ENCODE measurements at places on chromosomes 7 and 10. TPM values are rescaled to one million over a fixed set of nuclear protein-coding genes. Genes with fewer than 3 reads are reported as not detected.
A peak's percentile ranks its signal among the peaks of the same experiment; 100 is the strongest.

DNA sequence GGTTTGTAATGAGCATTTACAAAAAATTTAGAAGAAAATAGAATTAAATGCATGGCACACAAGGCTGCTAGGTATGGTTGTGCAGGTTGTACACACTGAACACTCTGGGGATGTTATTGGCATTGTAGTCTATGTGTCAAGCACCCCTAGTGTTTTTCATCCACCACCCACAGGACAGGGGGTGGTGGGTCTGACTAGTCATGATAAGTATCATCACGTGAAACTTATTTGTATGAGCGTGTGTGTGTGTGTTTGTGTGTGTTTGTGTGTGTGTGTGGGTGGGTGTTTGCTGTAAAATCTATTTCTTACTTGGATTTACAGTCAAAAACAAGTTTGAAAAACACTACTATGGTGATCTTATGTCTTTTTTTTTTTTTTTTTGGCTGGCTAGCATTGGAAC lies 66.5 kb downstream of the MAP3K8 start:
- H3K4me3 ChIP-seq: peak overlapping the region; percentile 9
- peaks cover 97% of the 10 kb centered on the region for H3K4me1 ChIP-seq
- H3K27me3 ChIP-seq: no peaks in the 10 kb centered on the region
- H3K27ac ChIP-seq: peak overlapping the region; percentile 94
- H3K36me3 ChIP-seq: peaks cover 14% of the 10 kb centered on the region

- H3K4me3 ChIP-seq: no peak overlapping the region
- H3K27me3 ChIP-seq: peaks cover 28% of the 10 kb centered on the region
- no peak overlapping the region for H3K27ac ChIP-seq
- H3K36me3 ChIP-seq: no peaks in the 10 kb centered on the region
- H3K4me1 ChIP-seq: peaks cover 11% of the 10 kb centered on the region
Measured at GRCh38 chr10:90930971-90931871, 10.3 kb upstream of the ANKRD1 start.

GRCh38 chr10:61108915-61109314 lies 164.9 kb upstream of the RHOBTB1 start:
- no peaks in the 10 kb centered on the region for H3K36me3 ChIP-seq
- no peak overlapping the region for H3K27ac ChIP-seq
- no peaks in the 10 kb centered on the region for H3K4me1 ChIP-seq
- no peak overlapping the region for H3K4me3 ChIP-seq

GRCh38 chr7:48962821-48963505 lies 38.6 kb downstream of the CDC14C start:
- no peak overlapping the region for H3K27ac ChIP-seq
- DNase-seq: no peak
- H3K4me1 ChIP-seq: no peaks in the 10 kb centered on the region
- no peaks in the 10 kb centered on the region for H3K36me3 ChIP-seq
- no peaks in the 10 kb centered on the region for H3K27me3 ChIP-seq

DNA sequence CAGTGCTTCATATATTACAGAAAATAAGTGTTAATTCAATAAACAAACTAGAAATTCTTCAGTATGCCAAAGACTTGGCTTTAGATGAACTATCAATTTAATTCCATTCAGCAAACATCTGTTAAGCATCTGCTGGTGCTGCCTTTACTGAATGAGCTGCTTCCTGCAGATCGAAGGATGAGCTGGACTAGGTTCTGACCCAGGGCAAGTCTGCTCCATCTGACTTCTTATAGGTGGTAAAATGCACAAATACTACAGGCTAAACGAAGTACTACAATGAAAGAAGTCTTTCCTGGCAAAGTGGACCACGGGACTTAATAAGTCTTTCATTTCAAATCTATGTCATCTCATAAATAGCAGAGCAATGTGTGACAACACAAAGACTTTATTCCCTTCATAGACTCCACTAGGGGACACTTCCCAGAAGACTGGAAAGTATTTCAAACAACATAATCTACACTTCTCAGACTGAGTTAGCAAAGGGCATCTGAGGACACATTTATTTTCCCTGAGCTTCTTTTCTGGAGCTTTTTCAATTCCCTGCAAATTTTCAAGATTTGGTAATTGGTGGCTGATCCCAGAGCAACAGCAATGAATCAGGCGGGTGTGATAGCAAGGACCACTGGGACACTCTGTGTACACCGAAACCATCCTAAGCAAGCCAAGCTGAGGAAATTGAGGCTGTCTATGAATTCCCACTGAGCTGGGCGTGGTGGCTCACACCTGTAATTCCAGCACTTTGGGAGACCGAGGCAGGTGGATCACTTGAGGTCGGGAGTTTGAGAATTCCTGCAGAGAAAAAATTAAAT lies 108.9 kb upstream of the FRMD4A start:
- H3K36me3 ChIP-seq: no peaks in the 10 kb centered on the region
- no peaks in the 10 kb centered on the region for H3K4me1 ChIP-seq
- H3K4me3 ChIP-seq: no peak overlapping the region
- no peak overlapping the region for H3K27ac ChIP-seq
- peaks cover 12% of the 10 kb centered on the region for H3K27me3 ChIP-seq

GRCh38 chr10:34710391-34710751 lies 104.7 kb downstream of the PARD3 start:
- H3K36me3 ChIP-seq: no peaks in the 10 kb centered on the region
- H3K27me3 ChIP-seq: peaks cover 3% of the 10 kb centered on the region
- no peak for DNase-seq
- no peak overlapping the region for H3K27ac ChIP-seq
- peaks cover 6% of the 10 kb centered on the region for H3K4me1 ChIP-seq

DNA sequence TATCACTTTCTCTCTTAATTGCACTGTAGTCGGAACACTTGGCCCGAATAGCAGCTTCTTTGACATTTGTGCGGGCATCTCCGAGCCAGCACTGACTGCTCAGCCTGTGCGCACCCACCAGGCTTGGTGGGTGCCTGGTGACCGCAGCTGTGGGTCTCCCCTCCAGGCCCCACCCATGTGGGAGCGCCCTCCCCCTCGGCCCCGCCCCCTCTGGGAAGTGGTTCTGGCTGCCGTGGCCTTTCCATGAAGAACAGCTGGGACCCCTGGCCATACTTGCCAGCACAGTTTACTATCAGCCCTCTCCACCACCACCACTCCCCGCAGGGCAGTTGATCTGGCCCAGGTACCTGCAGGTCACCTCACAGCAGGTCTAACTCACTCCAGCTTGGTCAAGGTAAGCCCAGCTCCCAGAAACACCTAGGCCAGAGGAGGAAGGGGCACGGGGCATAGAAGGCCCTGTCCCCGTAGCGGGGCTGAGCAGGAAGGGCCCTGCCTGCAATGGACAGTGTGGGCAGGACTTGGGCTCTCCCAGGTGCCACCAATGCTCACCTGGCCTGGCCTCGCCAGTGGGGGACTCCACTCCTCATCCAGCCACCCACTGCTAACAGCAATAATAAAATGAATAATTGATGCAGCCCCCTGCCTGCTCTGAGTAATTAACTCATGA lies 5.8 kb downstream of the RASGEF1A start:
- H3K4me1 ChIP-seq: peaks cover 15% of the 10 kb centered on the region
- no peak overlapping the region for H3K27ac ChIP-seq
- DNase-seq: no peak
- H3K4me3 ChIP-seq: no peak overlapping the region
- H3K27me3 ChIP-seq: peaks cover 20% of the 10 kb centered on the region

Gene NME8
- not detected for total RNA-seq

GRCh38 chr7:13062631-13063030 lies 375.2 kb downstream of the ARL4A start:
- no peak overlapping the region for H3K27ac ChIP-seq
- peaks cover 2% of the 10 kb centered on the region for H3K27me3 ChIP-seq
- no peak for DNase-seq
- H3K4me3 ChIP-seq: no peak overlapping the region

DNA sequence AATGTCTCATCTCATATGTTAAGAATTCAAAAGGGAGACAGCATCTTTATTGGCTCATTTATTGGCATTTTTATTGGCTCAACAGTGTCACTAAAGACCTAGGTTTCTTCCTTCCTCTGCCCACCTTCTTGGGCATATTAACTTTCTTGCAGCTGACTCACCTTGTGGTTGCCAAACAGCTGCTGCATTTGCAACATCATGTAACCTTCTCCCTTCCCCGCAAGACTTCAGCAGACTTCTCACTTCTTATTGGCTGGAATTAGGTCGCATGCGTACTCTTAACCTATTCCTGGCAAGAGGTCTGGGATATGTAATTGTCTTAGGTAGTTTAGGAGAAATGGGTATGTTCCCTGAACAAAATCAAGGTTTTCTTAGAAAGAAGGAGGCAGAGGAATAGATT lies 263.2 kb downstream of the POU6F2 start:
- no peaks in the 10 kb centered on the region for H3K27me3 ChIP-seq
- no peak overlapping the region for H3K27ac ChIP-seq
- H3K36me3 ChIP-seq: no peaks in the 10 kb centered on the region
- no peaks in the 10 kb centered on the region for H3K4me1 ChIP-seq

Gene TRPV5
- not detected for total RNA-seq

Gene LIPF
- not detected for total RNA-seq

Data from activated CD8-positive, alpha-beta T cell treated with anti-CD3 and anti-CD28 coated beads, Interleukin-2, amount 10 ng/mL, durations not matched to agents 7 days and 5 days (primary cell).